ENCODE measurements at places on chromosomes 16 and 17. TPM values are rescaled to one million over a fixed set of nuclear protein-coding genes. Genes with fewer than 3 reads are reported as not detected.

DNA sequence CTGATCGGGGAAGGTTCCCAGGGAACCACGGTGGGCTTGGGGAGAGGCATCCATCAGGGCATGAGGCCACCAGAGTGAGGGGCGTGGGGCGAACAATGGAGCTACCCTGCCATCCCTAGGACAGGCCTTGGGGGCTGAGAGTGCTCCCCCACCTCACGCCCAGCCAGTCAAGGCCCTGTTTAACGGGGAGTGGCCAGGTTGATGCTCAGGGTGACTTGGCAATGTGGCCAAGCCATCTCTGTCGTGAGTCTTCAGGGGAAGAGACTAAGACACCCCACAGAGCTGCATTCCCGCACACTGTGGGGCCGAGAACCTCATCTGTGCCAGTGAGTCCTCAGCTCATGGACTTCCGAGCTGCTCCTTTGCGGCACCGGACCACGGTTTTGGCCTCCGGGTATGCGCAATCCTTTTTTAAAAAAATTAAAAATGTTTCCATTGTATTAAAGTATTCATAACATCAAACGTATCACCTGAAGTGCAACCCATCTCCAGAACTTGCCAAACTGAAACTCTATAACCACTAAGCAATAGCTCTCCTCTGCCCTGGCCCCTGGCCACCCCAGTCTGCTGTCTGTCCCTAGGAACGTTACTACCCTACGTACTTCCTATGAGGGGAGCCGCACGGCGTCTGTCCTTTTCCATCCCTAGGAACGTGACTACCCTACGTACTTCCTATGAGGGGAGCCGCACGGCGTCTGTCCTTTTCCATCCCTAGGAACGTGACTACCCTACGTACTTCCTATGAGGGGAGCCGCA is 71.8 kb upstream of the DOC2B start:
- no peak for DNase-seq

DNA sequence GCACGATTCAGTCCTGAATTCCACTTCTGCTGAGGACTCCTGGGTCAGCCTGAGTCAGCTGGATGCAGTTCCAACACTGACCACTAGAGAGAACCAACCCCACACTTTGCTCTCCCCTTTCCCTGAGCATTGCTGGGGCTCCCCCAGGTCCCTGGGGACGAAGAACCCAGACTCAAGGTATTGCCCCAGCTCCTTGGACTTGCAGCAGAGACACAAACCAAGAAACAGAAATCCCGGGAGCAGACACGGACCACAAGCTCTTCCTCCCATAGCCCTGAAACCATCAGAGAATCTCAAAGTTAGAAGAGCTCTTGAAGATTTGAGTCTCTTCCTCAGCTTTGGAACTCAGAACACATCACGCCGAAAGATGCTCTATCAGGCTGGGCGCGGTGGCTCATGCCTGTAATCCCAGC is 678 bp upstream of the GH1 start:
- no peak for DNase-seq

Gene SPATA22
- polyA plus RNA-seq, result 1.1 TPM

Gene ANKFN1
- polyA plus RNA-seq, result 0.42 TPM

DNA sequence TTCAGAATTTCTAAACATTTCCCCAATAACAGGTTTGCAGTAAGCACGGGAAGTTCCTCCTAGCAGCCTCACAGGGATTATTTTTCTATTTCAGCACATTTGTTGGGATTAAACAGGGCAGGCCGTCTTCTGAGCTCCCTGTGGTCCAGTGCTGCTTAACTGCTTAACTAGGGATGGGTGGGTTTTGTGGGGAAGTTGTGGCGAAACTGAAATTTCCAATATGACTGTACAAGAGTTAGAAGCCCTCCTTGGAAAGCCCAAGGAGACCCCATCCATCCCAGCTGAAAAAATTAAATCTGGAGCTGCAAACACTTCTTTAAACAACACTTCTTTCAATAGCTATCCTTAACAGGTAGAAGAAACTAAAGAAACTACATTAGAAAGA is 22.2 kb downstream of the FAM117A start:
- DNase-seq, result no peak

DNA sequence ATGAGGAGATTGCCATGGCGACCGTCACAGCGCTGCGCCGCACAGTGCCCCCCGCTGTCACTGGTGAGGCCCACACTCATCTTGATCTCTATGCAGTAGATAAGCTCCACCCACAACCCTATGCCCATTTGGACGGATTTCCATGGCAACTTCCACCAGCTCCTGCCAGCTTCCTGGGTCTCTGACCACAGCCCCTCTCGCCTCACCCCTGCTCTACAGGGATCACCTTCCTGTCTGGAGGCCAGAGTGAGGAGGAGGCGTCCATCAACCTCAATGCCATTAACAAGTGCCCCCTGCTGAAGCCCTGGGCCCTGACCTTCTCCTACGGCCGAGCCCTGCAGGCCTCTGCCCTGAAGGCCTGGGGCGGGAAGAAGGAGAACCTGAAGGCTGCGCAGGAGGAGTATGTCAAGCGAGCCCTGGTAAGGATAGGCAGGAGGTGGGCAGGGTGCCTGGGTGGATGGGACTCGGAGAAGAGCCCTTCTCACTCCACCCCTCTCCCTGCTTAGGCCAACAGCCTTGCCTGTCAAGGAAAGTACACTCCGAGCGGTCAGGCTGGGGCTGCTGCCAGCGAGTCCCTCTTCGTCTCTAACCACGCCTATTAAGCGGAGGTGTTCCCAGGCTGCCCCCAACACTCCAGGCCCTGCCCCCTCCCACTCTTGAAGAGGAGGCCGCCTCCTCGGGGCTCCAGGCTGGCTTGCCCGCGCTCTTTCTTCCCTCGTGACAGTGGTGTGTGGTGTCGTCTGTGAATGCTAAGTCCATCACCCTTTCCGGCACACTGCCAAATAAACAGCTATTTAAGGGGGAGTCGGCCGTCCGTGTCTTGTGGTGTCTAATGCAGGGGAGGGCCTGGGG is 4.3 kb downstream of the ALDOA start:
- no peak for DNase-seq

- no peak for DNase-seq
Observed at GRCh38 chr17:19487024-19487600, 46.5 kb upstream of the SLC47A1 start.

Gene KRTAP4-1
- polyA plus RNA-seq, result not detected

DNA sequence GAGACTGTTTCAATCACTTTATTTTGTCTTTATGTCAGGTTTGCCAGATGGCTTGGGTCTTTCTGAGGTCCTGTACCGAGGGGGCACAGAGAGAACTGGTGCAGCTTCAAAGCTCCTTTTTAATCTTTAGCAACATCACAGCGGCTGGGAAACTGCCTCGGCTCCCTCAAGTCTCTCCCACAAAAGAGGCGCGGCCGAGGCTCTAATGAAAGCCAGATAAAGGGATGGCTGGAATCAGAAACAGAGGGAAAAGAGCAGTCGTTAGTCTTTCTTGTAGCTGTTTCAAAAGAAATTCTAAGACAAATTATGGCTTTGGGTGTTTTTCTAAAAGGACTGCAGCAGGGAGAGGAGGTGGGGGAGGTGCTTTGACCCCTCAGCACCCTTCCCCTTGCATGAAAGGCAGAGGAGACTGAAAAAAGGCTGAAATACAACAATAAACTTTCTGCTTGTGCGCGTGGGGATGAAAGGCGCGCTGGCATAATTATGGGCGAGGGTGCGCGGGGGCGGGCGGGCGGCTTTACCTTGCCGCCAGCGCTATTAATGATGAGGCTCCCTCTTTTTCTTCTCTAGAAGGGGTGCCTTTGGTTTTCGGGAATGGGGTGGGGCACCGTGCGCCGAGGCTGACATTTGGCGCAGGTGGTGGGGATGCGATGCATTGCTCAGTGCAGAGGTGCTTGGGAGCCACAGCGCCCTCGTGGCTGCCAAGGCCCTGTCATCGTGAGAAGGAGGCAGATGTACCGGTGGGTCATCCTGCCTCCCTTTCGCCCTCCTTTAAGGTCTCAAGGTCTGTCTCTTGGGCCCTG is 22.3 kb upstream of the BRD7 start:
- no peak for DNase-seq

- DNase-seq, result no peak
Observed at GRCh38 chr17:69802045-69802740, 272.8 kb upstream of the KCNJ16 start.

DNA sequence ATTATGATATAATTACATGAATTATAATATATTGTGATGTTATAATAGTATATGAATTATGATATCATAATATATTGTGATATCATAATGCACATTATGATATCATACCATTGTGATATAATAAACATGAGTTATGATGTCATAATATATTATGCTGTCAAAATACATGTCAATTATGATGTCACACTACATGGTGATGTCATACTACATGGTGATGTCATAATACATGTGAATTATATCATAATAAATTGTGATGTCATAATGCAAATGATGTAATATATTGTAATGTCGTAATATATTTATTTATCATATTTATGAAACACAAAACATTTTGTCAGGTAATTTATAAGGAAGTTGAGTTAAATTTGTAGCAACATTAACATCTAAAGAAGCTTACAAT is 1950.1 kb downstream of the TP53TG3F start:
- DNase-seq, result no peak

Gene ARHGDIG
- polyA plus RNA-seq, result 2.6 TPM

DNA sequence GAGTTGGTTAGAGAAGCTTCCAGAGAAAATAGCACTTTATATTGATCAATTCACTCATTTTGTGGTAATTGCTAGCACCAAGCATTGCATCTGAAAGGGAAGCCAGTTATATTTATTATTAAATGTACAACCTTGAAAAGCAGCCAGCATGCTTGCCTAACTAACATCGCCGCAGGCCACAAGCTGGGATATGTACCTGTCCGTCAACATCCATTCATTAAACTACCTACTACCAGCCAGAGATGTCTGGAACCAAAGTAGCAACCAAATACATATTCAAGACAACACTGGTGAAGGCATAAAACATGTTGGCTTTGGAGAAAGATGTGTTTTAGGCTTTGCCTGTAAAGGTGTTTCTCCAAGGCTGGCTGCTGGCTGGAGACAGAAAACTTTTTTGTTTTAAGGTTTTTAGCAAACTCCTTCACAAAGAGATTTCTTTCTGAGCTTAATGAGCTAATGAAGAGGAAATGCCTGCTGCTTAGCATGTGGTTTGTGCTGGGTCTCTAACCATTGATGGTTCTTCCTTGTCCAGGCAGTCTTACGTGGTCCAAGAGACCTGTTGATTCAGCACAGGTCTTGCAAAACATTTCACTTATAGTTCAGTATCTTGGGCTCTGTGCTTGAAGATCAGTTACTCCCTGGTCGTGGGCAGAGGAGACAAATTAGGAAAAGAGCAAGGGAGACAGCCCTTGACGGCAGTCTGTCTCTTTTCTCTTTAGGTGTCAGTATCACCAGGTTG is 3.1 kb downstream of the ITPRIPL2 start:
- DNase-seq, result no peak

- DNase-seq, result no peak
Observed at GRCh38 chr16:69936751-69937211, 14.4 kb upstream of the CLEC18A start.

Gene ABCC12
- not detected for polyA plus RNA-seq

DNA sequence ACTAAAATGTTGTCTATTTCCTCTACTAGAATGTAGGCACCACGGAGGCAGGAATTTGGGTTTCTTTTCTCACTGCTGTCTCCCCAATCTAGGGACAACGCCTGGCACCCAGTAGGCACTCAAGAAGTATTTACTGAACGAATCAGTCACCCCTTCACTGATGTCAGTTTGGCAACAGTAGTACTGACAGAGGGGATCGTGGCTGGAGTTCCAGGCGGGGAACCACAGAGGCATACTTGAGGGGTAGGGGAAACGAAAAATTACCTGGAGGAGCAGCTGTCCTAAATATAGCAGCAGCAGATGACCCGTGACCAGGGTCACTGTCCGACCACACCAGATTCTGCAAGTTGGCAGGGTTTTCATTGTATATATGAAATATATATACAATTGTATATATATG is 33.3 kb downstream of the TRIM25 start:
- DNase-seq, result no peak

Gene CCL8
- polyA plus RNA-seq, result 0.24 TPM

Gene SPEM3
- not detected for polyA plus RNA-seq

Gene NEK8
- polyA plus RNA-seq, result 6.3 TPM

- no peak for DNase-seq
Observed at GRCh38 chr17:4598776-4599504, 14.6 kb downstream of the SMTNL2 start.

Gene ADAM11
- 1.7 TPM for polyA plus RNA-seq

DNA sequence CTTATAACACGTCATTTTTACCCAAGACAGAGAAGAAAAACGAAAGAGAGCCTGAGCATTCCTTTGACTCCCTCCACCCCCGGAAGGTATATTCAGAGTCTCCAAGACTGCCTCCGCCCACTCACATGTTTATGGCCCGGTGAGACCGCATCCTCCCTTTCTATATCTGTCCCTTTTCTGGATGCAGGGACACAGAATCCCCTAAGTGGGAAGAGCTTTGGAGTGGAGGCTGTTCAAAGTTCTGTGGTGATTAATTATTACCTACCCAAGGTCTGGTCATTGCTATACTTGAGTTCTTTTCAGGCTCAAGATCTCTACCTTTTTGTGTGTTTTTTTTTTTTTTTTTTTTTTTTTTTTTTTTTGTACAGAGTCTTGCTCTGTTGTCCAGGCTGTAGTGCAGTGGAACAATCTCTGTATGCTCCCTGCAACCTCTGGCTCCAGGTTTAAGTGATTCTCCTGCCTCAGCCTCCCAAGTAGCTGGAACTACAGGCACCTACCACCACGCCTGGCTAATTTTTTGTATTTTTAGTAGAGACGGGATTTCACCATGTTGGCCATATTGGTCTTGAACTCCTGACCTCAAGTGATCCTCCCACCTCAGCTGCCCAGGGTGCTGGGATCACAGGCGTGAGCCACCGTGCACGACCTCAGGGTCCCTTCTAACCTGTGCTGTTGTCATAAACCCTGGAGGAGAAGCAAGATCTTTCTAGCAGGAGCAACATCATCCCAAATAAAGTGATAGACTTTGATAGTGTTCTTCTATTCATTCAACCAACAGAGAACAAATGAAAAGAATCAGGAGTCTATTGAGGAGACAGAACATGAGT is 407.1 kb downstream of the WWOX start:
- DNase-seq, result no peak

Gene CLEC10A
- 1.2 TPM for polyA plus RNA-seq

Gene TAT
- 0.03 TPM for polyA plus RNA-seq

DNA sequence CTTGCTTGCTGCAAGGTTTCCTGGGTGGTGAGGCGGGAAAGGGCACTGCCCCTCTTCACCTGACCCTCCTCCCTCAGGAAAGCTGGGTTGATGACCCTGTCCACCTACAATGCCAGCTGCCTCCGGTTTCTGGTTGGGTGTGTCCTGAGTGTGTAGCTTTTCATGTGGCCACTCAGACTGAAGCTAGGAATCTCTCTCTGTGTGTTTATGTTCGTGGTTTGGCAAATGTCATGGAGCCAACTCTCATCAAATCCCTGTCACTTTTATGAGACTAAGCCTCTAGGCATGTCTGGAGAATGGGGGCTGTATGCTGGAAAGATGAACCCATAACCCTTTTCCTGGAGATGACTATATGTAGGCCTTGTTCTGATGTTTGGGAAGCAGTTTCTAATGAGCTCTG is 17.1 kb downstream of the PLEKHG4 start:
- no peak for DNase-seq

GRCh38 chr17:39699818-39700147 is at the start of gene ERBB2:
TSS of gene ERBB2 (plus strand) at chr17:39700064. CDS start at chr17:39700239, 175 bp downstream.
- DNase-seq, result peak; percentile 64

DNA sequence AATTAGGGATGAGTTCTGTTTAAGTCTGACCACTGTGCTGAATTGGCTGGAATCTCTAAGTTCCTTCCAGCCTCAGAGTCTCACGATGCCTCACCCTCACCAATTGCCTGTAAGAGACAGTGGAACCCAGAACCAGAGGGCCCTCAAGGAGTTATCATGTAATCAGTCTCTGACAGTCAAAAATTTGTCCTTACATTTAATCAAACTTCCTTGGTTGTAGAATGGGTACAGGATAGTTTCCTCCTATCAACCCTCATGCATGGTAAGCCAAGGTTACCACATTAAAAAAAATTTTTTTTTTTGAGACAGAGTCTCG is 83.2 kb downstream of the CDK5R1 start:
- no peak for DNase-seq
